D721Med (cell line): ENCODE measurements at places on chromosomes 11 and 22.

DNA sequence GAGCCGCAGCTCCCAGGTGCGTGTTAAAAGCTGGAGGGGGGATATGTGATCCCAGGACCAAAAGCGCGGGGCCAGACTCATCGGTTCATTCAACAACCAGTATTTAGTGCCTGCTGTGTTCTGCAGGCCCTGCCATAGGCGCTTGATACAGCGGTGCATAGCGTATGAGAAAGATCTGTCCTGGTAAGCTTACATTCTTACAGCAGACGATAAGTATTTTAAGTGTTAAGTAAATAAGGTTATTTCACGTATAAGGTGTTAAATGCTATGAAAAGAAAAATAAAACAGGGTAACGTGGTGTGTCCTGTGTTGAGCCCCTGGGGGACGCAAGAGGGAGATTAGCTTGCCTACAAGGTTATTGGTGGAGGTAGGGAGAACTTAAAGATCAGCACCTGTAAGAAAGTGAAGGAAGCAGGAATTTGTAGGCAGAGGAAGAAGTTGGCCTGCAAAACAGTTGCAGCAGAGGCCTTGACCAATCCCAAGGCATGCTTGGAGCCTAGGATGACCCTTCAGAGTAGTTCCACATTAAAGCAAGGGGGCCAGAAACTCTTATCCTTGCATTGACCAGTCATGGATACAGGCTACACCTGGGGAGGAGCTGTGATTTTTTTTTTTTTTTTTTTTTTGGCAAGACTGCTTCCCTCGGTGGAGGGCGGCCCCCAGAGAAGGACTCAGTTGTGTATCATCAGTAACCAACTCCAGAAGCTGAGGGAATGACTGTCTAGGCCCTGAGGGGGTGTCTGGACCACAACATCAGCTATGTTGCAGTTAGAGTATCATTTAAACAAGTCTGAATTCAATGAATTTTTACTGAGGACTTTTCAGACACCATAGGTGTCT lies 487 bp upstream of the LIPT2 start:
- no peak for DNase-seq

- DNase-seq: no peak
Measured at GRCh38 chr22:45772743-45773142, 101.1 kb downstream of the ATXN10 start.

- no peak for DNase-seq
Measured at GRCh38 chr22:41974691-41975290, 5.5 kb downstream of the SEPTIN3 start.

- DNase-seq: no peak
Measured at GRCh38 chr11:45817191-45817590, 12.2 kb downstream of the SLC35C1 start.

- no peak for DNase-seq
Measured at GRCh38 chr22:33515795-33516194, 404.5 kb downstream of the LARGE1 start.

DNA sequence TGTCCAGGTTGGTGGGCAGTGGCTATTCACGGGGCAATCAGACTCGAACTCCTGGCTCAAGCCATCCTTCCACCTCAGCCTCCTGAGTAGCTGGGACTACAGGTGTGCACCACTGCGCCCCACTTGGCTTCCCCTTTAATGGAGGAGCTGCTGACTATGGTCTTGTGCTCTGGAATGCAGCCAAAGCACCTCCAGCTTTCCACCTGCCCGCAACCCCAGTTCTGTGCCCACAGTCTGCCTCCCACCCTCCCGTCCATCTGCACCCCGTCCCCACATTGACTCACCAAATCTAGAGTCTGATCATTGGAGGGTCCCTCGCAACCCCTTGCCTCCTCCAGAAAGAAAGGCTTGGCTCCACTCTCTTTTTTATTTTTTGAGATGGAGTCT lies 41.0 kb downstream of the KCNJ4 start:
- no peak for DNase-seq

- DNase-seq: no peak
Measured at GRCh38 chr11:107929611-107930200, 1.5 kb downstream of the RAB39A start.

GRCh38 chr11:115198321-115198741 lies 305.9 kb downstream of the CADM1 start:
- no peak for DNase-seq

- no peak for DNase-seq
Measured at GRCh38 chr22:20140107-20140445, 8.5 kb downstream of the ZDHHC8 start.

- DNase-seq: no peak
Measured at GRCh38 chr11:126163074-126163700, 48.3 kb downstream of the RPUSD4 start.

DNA sequence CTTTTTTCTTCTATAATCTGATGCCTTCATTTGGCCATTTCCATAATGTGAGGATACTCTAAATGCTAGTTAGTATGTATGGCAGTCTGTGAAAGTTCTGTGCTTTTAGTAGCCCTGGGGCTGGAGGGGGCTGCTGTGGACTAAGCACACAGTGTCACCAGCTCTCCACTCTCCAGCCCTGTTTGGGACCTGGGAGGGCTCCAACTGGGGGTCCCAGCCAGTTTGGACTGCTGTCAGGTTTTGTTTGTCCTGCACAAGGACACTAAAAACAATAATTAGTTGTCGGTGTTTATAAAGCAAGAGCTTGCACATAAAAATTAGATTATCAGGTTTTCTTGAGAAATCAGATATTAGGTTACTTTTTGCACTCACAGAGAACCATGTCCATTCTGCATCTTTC lies 103.1 kb downstream of the LDLRAD3 start:
- DNase-seq: no peak

DNA sequence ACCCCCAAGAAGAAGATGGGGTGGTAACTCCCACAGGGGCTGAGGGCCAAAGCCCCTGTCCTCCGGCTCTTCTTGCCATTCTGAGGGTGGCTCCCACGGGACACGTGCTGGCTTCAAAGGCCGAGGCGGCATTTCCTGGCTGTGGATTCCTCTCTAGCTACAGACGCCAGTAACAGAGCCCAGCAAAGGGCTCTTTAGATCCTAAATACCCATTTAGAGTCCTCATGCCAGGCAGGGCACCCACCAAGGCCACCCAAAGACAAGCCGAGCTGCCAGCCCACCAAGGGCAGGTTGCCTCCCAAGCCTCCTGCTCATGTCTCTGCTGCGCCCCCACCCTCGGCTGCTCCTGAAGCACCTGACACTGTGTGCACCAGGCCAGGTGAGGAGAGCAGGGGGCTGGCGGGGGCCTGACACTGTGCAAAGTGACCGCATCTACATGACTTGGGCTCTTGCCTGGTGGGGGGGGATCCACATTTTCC lies 5.7 kb downstream of the LRFN4 start:
- no peak for DNase-seq

GRCh38 chr22:39240831-39241793 lies 3.7 kb downstream of the PDGFB start:
- no peak for DNase-seq

- DNase-seq: no peak
Measured at GRCh38 chr22:40857309-40857855, 434 bp downstream of the XPNPEP3 start.

GRCh38 chr22:40748388-40749355 lies 69.4 kb downstream of the MCHR1 start:
- DNase-seq: no peak

DNA sequence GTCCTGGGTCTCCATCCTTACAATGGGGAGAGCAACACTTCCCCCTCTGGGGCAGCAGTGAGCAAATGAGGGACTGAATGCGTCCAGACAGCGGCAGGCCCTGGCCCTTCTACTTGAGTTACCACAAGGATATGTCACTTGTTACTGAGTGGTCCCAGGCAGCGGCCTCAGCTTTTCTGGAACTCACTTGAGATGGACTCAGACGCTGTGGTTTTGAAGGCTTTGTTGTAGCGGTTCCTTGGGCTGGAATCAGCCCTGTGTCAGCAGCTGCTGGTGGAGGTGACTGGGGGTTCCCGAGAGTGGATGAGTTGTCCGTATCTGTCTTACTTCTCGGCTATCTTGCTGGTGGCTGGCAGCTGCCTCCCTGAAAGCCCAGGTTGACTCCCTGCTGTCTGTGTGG lies 77.0 kb downstream of the MICAL2 start:
- DNase-seq: no peak

DNA sequence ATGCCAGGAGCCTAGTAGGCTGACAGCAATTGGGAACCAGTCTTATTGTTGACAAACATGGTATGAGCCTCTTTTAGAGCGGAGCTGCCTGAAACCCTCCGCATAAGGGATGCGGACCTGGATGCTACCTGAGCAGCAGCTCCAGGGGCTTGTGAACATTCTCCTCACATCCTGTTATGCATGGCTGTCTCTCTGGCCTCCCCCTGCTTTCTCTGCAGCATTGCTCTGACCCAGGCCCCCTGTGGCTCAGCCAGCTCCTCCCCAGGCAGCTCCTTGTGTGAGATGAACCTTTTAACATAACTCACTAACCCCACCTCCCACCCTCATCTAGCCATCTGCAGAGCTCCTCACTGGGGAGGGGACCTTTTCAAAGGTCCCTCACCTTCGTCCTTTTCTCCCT lies 6.0 kb downstream of the BMAL1 start:
- DNase-seq: no peak

GRCh38 chr11:130415731-130416529 lies 12.5 kb downstream of the ADAMTS8 start:
- no peak for DNase-seq

- peak; percentile 37 for DNase-seq
Measured at GRCh38 chr22:24444729-24445466, 17.5 kb downstream of the ADORA2A start.

DNA sequence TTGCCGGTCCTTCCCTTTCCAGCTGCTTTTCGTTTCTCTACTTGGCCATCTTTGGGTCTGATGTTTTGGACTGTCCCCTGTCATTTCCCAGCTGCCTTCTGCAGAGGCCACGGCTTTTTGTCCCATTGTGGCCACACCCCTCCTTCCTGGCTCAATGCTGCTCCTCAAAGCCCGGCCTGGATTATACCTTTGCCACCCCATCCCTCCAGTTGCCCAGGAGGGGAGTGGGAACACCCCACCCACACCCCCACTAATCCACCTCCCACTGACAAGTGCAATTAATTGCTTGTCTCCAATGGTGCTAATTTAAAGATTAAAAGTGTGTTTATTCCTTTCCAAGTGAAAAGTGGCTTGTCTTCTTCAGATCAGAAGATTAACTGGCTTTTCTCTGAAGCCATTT lies 34.2 kb upstream of the CSNK2A3 start:
- no peak for DNase-seq

- peak; percentile 66 for DNase-seq
Measured at GRCh38 chr11:130131961-130132850, 27.4 kb upstream of the ST14 start.

- DNase-seq: peak; percentile 66
Measured at GRCh38 chr11:19344661-19345518, 104.1 kb upstream of the E2F8 start.

DNA sequence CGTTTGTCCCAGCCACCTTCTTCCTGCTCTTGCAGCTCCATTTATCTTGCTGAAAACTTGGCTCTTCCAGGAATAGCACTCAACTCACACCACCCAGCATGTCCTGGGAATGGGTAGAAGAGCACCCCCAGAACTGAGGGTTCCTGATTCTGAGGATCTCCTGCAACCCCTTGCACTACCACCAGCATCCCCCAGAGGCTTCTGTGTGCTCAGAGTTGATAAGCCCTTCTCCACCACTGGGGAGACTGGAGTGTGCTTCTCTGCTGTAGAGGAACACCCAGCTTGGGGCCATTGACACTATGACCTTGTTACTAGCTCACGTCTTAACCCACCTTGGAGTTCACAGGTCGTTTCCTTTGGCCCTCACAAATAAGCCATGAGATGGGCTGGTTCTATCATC lies 121.0 kb downstream of the GRIK4 start:
- DNase-seq: no peak

DNA sequence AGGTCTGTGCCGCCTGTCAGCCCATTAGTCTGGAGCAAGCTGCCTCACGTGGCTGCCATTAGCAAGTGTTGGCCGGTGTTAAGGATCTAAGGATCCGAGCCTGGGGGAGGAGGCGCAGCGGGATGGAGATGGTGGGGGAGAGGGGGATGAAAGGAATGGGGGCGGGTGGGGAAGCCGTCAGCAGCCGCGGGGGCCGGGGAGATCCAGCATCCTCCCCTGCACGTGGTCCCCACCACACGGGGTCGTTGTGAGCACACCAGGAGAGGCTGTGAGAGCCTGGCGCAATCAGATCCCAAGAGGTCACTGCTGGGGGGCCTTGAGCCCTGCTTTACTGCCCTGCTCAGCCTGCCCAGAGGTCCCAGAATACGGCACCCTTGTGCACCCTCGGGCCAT lies 7.3 kb downstream of the CABP7 start:
- no peak for DNase-seq

DNA sequence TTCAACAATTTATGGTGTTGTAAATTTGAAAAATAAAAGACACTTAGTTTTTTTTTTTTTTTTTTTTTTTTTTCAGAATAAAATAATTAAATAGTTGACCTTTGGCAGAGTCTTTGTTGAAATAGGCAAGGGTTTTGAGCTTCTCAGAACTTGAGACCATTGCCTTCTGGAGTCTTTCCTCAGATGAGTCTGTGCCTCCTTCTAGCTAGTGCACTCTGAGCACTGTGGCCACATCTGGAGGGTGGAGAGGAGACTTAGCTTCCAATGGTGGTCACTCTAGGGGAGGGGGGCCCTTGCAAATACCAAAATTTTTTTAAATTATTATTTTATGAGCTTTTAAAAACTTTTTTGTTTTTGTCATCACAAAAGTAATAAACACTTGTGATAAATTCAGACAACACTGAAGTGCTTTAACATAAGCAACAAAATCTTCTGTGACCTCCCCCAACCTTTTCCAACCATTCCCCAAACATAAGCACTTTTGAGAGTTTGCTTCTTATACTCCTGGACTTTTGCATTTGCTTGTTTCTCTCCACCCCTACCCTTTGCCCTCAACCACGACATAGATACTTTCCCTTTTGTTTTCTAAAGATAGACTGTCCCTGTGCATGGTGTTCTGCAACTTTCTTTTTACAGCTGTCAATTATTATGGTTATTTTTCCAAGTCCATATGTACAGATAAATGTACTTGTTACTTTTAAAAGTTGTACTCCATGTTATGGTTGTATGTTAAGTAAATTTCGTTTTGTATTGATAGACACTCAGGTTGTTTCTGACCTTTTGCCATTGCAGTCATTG lies 41.1 kb downstream of the BMAL1 start:
- no peak for DNase-seq

GRCh38 chr11:77269484-77270123 lies 31.9 kb downstream of the GDPD4 start:
- DNase-seq: no peak

DNA sequence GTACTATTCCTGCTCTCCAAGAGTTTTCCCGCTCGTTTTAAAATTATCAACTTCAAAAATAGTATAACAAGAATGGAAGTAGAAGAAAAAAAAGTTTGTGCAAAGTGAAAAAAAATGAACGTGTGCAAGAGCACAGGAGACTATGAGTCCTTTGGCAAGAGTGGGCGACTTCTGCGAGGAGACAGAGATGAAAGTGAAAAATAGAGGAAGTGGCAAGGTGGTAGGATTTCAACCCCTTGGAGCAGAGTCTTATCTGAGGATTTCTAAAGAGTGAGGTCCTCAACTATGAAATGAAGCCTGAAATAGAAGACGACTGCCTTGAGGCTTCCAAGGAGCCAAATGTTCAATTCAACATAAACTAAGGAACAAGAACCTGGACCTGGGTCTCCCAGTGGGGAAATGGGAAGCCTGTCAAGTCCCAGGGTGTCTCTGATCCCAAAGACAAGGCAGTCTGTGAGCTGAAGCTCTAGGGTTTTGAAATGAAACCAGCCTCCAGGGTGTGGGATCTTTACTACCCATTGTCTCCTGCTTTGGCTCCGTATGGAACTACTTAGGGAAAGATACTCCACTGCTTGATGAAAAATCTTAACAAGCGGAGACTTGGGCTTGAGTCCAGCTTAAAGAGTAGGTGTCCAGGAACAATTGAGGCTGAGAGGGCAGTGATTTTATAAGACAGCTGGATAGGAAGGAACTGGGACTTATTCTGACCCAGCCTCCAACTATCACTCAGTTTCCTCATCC lies 4.8 kb downstream of the P4HA3 start:
- DNase-seq: no peak
